ENCODE measurements at places on chromosomes 4 and X.

GRCh38 chr4:13640149-13640940, 12.8 kb upstream of the BOD1L1 start:
- DNase-seq: peak; percentile 26

DNA sequence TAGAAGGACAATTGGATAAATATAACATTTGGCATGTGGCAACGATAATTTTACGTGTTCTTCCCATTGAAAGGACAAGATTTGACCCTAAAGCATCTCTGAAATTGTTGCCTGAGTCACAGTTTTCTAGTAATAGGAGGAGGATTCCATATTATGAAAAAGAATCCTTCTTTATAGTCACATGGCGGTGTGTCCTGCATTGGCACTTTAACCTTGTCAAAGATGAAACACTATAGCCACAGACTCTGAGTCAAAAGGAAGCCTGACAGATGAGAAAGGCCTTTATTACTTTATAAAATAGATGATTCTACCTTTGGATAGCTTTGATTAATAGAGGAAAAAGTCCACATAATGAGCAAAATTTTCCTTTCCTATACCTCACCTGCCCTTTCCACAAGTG, 11.5 kb downstream of the LNX1 start:
- no peak for DNase-seq

DNA sequence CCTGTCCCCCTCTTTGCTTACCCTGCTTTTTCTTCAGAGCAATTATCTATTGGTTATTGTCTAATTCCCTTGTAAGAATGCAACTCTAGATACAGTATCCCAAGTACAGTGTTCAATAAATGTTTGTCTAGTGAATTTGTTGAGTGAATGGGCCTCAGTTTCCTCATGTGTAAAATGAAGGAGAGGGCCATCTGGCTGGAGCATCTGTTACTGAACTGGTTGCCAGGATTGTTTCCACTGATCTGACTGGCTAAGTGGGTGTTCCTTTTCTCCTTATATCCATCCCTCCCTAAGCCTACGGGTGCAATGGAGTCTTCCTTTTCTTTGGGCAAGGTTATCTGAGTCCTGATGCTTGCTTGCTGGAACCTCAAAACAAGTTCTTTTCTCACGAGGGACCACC, 185.2 kb upstream of the RPS6KA3 start:
- no peak for DNase-seq

DNA sequence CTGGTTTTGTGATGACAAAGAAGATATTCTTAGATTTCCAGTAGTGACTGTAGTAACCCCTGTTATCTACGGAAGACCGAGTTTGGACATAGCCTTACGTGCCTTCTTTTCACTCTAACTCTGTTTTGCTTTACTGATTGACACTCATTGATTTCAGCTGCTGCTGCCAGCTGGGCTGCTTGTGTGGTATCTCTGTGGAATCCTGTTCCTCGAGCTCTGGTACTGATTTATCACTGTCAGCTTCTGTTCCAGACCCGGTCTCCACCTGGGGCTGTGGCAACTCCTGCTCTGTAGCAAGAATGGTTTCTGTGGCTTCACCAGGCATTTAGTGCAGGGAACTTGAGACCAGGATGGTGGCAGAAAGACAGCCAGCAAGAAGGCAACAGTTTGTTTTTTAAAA, 24.6 kb upstream of the LAP3 start:
- no peak for DNase-seq
